ENCODE measurements at places on chromosomes 2 and 18.

- DNase-seq: no peak
Measured at GRCh38 chr18:22778996-22779395, 154.1 kb upstream of the RBBP8 start.

GRCh38 chr2:166343467-166343866, 32.3 kb downstream of the SCN9A start:
- no peak for DNase-seq

GRCh38 chr2:112075490-112076260, 20.6 kb downstream of the TMEM87B start:
- DNase-seq: no peak

GRCh38 chr18:33853187-33853586, 275.2 kb downstream of the ASXL3 start:
- DNase-seq: no peak

DNA sequence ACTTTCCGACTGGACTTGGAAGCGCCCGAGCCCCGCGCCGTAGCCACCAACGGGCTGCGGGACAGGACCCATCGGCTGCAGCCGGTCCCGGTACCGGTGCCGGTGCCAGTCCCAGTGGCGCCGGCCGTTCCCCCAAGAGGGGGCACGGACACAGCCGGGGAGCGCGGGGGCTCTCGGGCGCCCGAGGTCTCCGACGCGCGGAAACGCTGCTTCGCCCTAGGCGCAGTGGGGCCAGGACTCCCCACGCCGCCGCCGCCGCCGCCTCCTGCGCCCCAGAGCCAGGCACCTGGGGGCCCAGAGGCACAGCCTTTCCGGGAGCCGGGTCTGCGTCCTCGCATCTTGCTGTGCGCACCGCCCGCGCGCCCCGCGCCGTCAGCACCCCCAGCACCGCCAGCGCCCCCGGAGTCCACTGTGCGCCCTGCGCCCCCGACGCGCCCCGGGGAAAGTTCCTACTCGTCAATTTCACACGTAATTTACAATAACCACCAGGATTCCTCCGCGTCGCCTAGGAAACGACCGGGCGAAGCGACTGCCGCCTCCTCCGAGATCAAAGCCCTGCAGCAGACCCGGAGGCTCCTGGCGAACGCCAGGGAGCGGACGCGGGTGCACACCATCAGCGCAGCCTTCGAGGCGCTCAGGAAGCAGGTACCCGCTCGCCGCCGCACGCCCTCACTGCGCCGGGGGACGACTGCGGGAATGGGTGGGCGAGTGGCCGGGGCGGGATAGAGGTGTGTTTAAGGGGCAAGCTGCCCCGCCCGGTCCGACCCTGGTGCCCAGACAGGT, 713 bp downstream of the ATOH8 start:
- DNase-seq: no peak

DNA sequence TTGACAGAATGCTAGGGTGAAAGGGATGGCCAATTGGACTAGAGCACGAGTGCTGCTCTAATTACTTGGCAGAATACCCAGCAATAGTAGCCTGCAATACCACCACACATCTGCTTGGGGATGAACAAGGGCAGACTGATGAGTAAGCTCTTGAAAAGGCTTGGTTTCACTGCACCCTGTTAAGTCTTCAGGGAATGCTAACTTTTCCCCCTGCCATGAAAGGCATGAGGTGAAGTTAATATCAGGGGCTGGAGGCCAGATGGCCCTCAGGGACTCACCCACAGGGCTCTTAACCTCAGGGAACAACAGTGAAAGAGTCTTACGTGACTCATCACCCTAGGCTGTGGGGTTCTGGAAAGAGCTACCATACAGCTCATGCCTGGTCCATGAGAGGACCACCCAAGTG, 51.7 kb upstream of the MYL1 start:
- peak; percentile 31 for DNase-seq

Data from NCI-H524 treated with DMSO at 0.1 percent for 48 hours (cell line).